ENCODE measurements at places on chromosomes 2 and 18.

GRCh38 chr2:30373881-30374302 is 73.2 kb upstream of the LCLAT1 start:
- peak; percentile 41 for ATAC-seq

- no peak for ATAC-seq
These were observed 92.1 kb downstream of the IRS1 start for GRCh38 chr2:226707499-226707898.

- ATAC-seq = no peak
These were observed 220.2 kb downstream of the NR4A2 start for GRCh38 chr2:156112323-156112722.

DNA sequence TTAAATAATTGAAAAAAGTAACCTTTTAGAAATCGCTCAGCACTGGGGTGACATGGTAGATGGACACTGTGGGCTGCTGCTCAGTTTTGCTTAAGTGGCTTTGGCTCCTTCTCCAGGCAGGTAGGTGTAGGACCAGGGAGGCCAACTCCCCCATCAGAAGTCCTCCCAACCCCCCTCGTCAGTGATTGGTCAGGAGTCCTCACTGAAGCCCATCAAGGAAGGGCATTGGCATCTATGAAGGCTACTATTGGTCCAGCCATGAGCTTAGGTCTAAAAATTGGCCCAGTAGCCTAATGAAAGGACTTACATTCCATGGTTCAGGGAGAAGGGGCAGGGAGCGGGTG is 34.7 kb downstream of the ST3GAL5 start:
- ATAC-seq = peak; percentile 15

- ATAC-seq = no peak
These were observed 311.4 kb downstream of the PTPRM start for GRCh38 chr18:7878265-7879211.

DNA sequence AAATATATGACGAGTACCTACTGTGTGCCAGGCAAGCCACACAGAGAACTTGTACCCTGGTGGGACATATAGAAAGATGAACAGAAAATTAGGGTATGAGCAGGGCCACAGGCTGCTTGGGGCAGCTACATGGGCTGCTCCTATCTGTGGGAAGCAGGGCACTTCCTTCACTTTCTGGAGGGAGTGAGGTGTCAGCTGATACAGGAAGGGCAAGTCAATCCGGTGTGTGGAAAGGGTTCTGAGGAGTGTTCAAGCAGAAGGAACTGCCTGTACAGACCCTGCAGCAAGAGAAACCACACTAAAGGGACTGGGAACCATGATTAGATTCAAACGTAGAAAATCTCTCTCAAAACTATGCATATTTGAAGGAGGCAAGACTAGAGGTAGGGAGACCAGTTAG is 58.6 kb upstream of the BCL11A start:
- ATAC-seq = no peak

DNA sequence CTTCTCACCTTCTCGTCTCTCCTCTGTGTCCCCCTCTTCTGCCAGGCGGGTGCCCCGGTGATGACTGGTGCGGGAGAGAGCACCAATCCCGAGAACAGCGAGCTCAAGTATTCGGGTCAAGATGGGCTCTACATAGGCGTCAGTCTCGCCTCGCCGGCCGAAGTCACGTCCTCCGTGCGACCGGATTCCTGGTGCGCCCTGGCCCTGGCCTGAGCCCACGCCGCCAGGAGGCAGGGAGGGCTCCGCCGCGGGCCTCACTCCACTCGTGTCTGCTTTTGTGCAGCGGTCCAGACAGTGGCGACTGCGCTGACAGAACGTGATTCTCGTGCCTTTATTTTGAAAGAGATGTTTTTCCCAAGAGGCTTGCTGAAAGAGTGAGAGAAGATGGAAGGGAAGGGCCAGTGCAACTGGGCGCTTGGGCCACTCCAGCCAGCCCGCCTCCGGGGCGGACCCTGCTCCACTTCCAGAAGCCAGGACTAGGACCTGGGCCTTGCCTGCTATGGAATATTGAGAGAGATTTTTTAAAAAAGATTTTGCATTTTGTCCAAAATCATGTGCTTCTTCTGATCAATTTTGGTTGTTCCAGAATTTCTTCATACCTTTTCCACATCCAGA is 31.3 kb downstream of the GATA6 start:
- no peak for ATAC-seq

DNA sequence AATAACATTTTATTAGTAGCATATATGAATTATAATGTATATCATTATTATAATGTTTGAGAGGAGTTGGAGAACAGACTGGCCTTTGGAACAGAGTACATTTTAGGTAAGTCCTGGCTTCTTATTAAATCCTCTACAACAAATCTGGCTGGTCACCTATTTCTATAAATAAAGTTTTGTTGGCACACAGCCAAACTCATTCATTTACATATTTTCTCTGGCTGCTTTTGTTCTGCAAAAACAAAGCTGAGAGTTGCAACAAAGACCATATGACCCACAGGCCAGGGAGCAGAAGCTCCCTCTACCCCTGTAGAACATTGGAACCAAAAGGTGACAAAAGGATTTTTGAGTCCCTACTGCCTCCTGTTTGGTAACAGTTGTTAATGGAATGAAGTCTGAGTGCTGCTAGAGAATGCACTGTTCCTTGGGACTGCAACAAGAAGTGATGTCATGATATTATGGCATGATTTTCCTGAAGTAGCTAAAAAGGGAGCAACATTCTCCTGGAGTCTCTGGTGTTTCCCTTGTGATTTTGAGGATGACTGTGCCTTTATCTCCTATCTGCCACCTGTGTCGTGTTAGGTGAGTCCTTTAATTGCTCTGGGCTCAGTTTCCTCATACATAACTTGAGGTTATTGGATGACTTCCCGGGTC is 22.0 kb upstream of the SP9 start:
- no peak for ATAC-seq
